Left lung (tissue), 14 donors: ENCODE measurements at places on chromosomes 11 and 22. TPM values are rescaled to one million over a fixed set of nuclear protein-coding genes. Genes with fewer than 3 reads are reported as not detected.

The TRIM51 gene
- not detected for polyA plus RNA-seq

The OR4D5 gene
- polyA plus RNA-seq, result not detected

The STARD10 gene
- polyA plus RNA-seq, result 129 TPM

The EHF gene
- 10.9 TPM for polyA plus RNA-seq

The TMEM191C gene
- 1.9 TPM for polyA plus RNA-seq

The ALX4 gene
- polyA plus RNA-seq, result 0.07 TPM

The NAV2 gene
- 23.2 TPM for polyA plus RNA-seq

The OR8H1 gene
- 0.06 TPM for polyA plus RNA-seq

The F2 gene
- polyA plus RNA-seq, result not detected

The SPON1 gene
- polyA plus RNA-seq, result 108 TPM

The OR5D16 gene
- not detected for polyA plus RNA-seq

The TRPM5 gene
- 0.40 TPM for polyA plus RNA-seq

The APOBEC3G gene
- polyA plus RNA-seq, result 17.7 TPM

The SLC7A4 gene
- 0.41 TPM for polyA plus RNA-seq

The KRTAP5-7 gene
- polyA plus RNA-seq, result not detected

The DGCR6 gene
- polyA plus RNA-seq, result 8.1 TPM

The TMPRSS13 gene
- 7.2 TPM for polyA plus RNA-seq

The PNPLA5 gene
- polyA plus RNA-seq, result 0.07 TPM

The BCO2 gene
- 11.0 TPM for polyA plus RNA-seq

The CD82 gene
- 56.2 TPM for polyA plus RNA-seq

The MS4A7 gene
- 11.5 TPM for polyA plus RNA-seq

The PAK1 gene
- polyA plus RNA-seq, result 60.1 TPM

The SNX32 gene
- polyA plus RNA-seq, result 4.4 TPM

The ARHGAP8 gene
- 47.0 TPM for polyA plus RNA-seq

The UPB1 gene
- polyA plus RNA-seq, result 1.7 TPM

The E2F8 gene
- 43.1 TPM for polyA plus RNA-seq

The OR8D2 gene
- not detected for polyA plus RNA-seq

The APOL4 gene
- polyA plus RNA-seq, result 4.9 TPM

The HTR3B gene
- 0.18 TPM for polyA plus RNA-seq

The RFPL3 gene
- not detected for polyA plus RNA-seq

The ANKK1 gene
- polyA plus RNA-seq, result 0.77 TPM

The MRGPRE gene
- polyA plus RNA-seq, result not detected

The FOLH1 gene
- polyA plus RNA-seq, result 24.6 TPM

The OR52N4 gene
- polyA plus RNA-seq, result not detected

The OLFML1 gene
- polyA plus RNA-seq, result 46.1 TPM

The PLEKHA7 gene
- polyA plus RNA-seq, result 33.1 TPM

The RGL4 gene
- polyA plus RNA-seq, result 3.8 TPM

The TMPRSS4 gene
- polyA plus RNA-seq, result 7.0 TPM

The GDPD4 gene
- polyA plus RNA-seq, result 0.57 TPM

The CLCF1 gene
- 15.3 TPM for polyA plus RNA-seq

The INCENP gene
- 32.1 TPM for polyA plus RNA-seq

The CAVIN3 gene
- polyA plus RNA-seq, result 19.0 TPM

The SHANK2 gene
- 28.1 TPM for polyA plus RNA-seq

The DENND6B gene
- 15.7 TPM for polyA plus RNA-seq

The RCOR2 gene
- 15.3 TPM for polyA plus RNA-seq

The LRRC55 gene
- polyA plus RNA-seq, result 2.4 TPM

The DEFB131B gene
- 2.8 TPM for polyA plus RNA-seq

The C1QTNF4 gene
- polyA plus RNA-seq, result 4.0 TPM

The APOBEC3B gene
- polyA plus RNA-seq, result 9.5 TPM

The IL18BP gene
- 12.3 TPM for polyA plus RNA-seq

The CHRM1 gene
- polyA plus RNA-seq, result 0.50 TPM

The MMP27 gene
- polyA plus RNA-seq, result not detected
